Breast epithelium (tissue), 4 donors: ENCODE measurements at places on chromosomes 4 and X. TPM values are rescaled to one million over a fixed set of nuclear protein-coding genes. Genes with fewer than 3 reads are reported as not detected.

DNA sequence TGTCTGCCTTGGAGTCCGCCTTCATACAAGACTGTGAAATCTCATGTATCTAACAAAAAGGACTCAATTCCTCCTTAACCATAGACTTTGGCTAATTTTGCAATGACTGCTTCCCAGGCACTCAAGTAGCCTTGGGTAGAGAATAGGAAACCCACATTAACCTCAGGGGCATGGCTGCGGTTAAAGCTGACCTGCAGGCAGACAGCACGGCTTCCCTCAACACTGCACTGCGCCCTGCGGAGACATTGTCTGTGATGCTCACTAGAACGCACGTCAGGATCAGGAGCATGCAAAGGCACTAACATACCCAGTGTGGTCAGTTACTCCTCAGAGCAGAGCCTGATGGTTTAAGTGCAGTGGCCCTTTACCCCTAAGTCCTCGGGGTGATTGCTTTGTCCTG is 10.3 kb upstream of the GPR143 start:
- H3K4me1 ChIP-seq, result no peaks in the 10 kb centered on the region
- H3K4me3 ChIP-seq, result no peak overlapping the region
- H3K36me3 ChIP-seq, result no peaks in the 10 kb centered on the region
- no peak overlapping the region for H3K27ac ChIP-seq

PPA2 gene
- 70.9 TPM for total RNA-seq

- no peak for DNase-seq
- no peaks in the 10 kb centered on the region for H3K4me1 ChIP-seq
- no peak overlapping the region for H3K27ac ChIP-seq
- no peak overlapping the region for H3K4me3 ChIP-seq
- no peaks in the 10 kb centered on the region for H3K27me3 ChIP-seq
Measured at GRCh38 chr4:106717091-106717490, 319.0 kb downstream of the DKK2 start.

PHOX2B gene
- not detected for total RNA-seq

DNA sequence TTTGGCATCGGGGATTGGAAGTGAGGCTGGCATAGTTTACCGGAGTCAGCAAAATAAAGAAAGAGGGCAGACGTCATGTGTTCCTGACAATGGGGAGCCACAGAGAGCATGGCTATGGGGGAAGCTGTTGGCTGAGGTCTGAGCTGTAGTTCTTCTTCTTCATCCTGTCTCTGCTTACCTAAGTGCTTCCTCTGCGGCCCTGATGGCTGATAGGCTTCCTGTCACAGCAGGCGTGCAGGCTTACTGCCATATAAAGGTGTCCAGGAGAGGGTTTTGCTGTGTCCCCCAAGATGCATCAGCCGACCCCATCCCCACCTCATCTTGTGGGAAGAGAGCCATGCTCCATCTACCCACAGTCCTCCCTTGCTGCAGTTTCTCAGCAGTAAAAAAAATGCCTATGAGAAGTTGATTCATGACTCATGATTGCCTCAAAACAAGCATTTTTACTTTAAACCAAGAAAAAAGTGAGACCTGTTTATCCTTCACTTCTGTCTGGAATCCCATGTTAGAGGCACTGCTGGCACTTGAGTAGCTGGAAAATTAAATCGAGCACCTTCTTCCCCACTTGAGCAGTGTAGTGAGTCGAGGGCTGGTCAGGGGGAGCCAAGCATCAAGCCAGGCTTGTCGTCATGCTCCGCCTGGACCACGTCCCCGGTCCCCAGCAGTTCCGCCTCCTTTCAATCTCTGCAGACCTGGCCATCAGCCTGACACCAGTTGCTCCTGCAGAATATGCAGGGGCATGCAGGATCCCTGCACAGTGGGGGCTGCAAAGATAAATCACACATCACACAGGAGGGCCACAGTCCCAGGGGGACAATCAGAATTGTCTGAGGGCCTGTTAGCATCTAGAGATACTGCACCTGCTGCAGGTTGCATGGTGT is 237.8 kb downstream of the EVC2 start:
- H3K36me3 ChIP-seq, result no peaks in the 10 kb centered on the region
- H3K27ac ChIP-seq, result no peak overlapping the region
- H3K4me3 ChIP-seq, result no peak overlapping the region
- no peaks in the 10 kb centered on the region for H3K27me3 ChIP-seq
- H3K4me1 ChIP-seq, result no peaks in the 10 kb centered on the region
- peak; percentile 33 for DNase-seq

DNA sequence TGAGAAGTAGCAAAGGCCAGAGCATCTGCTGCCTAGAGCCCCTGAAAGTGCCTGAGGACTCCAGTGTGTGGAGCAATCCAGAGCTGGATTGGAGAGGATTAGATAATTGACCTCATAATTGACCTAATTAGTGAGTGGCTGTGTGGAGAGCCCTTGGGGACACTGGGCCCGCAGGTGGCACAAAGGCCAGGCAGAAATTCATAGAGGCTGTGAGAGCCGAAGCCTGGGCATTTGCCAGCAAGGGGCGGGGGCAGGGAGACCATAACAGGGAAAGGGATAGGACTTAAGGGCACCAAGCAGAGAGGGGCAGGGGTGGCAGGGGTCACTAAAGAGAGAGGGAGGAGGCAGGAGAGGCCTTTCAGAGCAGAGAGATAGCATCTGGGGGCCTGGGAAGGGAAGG is 45.3 kb downstream of the EFNB1 start:
- no peak overlapping the region for H3K27ac ChIP-seq
- DNase-seq, result no peak
- no peaks in the 10 kb centered on the region for H3K4me1 ChIP-seq
- H3K4me3 ChIP-seq, result no peak overlapping the region

RBM46 gene
- 0.29 TPM for total RNA-seq

- DNase-seq, result no peak
- peak within 1 kb of the TSS; percentile 70 for H3K4me3 ChIP-seq
- no peaks in the 10 kb centered on the region for H3K36me3 ChIP-seq
- H3K27me3 ChIP-seq, result peaks cover 20% of the 10 kb centered on the region
- H3K27ac ChIP-seq, result no peak within 1 kb of the TSS
Measured at GRCh38 chr4:17781300-17782287, at the start of gene FAM184B. Gene FAM184B (minus strand): TSS chr4:17781621. CDS start chr4:17781299, 322 bp downstream.

DNA sequence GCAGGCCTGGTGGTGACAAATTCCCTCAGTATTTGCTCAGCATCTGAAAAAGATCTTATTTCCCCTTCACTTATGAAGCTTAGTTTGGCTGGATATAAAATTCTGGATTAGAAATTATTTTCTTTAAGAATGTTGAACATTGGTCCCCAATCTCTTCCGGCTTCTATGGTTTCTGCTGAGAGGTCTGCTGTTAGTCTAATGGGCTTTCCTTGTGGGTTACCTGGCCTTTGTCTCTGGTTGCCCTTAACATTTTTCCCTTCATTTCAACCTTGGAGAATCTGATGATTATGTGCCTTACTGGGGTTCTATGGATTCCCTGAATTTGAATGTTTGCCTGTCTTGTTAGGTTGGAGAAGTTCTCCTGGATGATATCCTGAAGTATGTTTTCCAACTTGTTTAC is 17.4 kb upstream of the TMPRSS11F start:
- no peaks in the 10 kb centered on the region for H3K4me1 ChIP-seq
- no peaks in the 10 kb centered on the region for H3K27me3 ChIP-seq
- no peak overlapping the region for H3K27ac ChIP-seq
- no peak for DNase-seq

GRCh38 chr4:60953826-60954225 is 246.3 kb upstream of the ADGRL3 start:
- H3K4me1 ChIP-seq, result no peaks in the 10 kb centered on the region
- no peak for DNase-seq
- H3K36me3 ChIP-seq, result peaks cover 3% of the 10 kb centered on the region
- no peak overlapping the region for H3K4me3 ChIP-seq
- no peaks in the 10 kb centered on the region for H3K27me3 ChIP-seq

DNA sequence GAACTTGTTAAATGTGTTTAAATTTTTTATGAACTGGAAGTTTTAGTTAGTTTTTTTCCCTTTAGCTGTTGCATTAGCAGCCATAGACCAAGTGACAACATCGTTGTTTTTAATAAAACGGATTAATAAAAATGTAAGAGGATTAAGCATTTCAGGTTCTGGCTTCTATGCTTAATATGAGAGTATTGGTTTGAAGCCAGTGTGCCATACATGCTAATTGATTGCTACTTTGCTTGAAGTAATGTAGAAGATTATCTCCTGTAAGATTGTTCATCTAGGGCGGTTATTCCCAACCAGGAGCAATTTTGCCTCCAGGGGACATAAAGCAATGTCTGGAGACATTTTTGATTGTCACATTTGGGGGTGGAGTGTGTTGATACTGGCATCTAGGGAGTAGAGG is 54.3 kb downstream of the TLL1 start:
- no peak overlapping the region for H3K27ac ChIP-seq
- H3K36me3 ChIP-seq, result no peaks in the 10 kb centered on the region
- no peaks in the 10 kb centered on the region for H3K4me1 ChIP-seq
- no peak overlapping the region for H3K4me3 ChIP-seq
- H3K27me3 ChIP-seq, result no peaks in the 10 kb centered on the region
- DNase-seq, result no peak

GRCh38 chr4:158190718-158191117 is 17.9 kb upstream of the GASK1B start:
- H3K4me1 ChIP-seq, result no peaks in the 10 kb centered on the region
- H3K4me3 ChIP-seq, result no peak overlapping the region
- peak overlapping the region; percentile 80 for H3K27ac ChIP-seq
- no peak for DNase-seq
- H3K27me3 ChIP-seq, result no peaks in the 10 kb centered on the region
- H3K36me3 ChIP-seq, result no peaks in the 10 kb centered on the region

GRCh38 chrX:16474511-16474910 is 175.4 kb upstream of the S100G start:
- H3K4me1 ChIP-seq, result no peaks in the 10 kb centered on the region
- DNase-seq, result no peak
- H3K27me3 ChIP-seq, result peaks cover 18% of the 10 kb centered on the region
- no peak overlapping the region for H3K27ac ChIP-seq
- H3K36me3 ChIP-seq, result no peaks in the 10 kb centered on the region
- no peak overlapping the region for H3K4me3 ChIP-seq

DNA sequence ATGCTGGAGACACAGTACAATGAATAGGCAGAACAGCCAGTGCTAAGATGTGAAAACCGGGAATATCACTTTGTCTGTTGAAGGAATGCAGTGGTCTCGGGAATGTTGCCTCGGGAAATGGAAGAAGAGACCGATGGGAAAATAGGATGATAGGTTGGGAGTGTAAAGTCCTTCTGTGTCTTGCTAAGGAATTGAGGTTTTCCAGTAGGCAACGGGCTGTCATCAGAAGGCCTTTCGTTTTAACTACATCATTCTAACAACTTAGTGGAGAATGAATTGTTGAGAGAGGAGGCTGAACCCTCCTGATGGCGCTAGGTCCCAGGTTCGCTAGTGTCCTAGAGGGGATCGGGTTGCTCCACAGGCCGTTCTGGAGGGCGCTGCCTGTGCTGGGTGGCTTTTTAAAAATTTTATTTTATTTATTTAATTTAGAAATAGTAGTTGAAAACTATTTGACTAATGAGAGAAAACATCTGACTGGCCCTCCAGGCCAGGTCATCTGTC is 730 bp downstream of the VBP1 start:
- H3K4me1 ChIP-seq, result no peaks in the 10 kb centered on the region
- no peaks in the 10 kb centered on the region for H3K36me3 ChIP-seq
- H3K4me3 ChIP-seq, result peak overlapping the region; percentile 88
- peak overlapping the region; percentile 87 for H3K27ac ChIP-seq
- DNase-seq, result no peak

PF4V1 gene
- total RNA-seq, result not detected

DNA sequence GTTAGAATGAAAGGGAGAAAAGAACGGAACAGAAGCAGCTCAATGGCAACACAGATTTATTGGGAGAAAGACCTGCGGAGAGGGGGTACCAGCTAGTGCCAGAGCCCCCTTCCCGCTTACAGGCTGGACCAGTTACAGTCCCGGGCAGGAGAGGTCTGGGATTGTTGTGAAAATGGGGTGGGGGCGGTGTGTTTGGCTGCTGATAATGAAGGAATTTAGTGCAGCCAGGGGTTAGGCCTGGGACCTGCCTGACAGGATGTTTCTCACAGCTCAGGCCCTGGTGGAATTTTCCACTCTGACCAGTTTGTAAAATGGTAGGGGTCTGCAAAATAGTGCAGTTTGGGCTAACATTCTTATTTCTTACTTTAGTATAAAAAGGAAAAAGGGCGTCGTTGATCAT is 75.4 kb upstream of the SPIN4 start:
- peaks cover 25% of the 10 kb centered on the region for H3K27me3 ChIP-seq
- H3K36me3 ChIP-seq, result no peaks in the 10 kb centered on the region
- DNase-seq, result no peak

SHOX gene
- total RNA-seq, result 0.33 TPM

DNA sequence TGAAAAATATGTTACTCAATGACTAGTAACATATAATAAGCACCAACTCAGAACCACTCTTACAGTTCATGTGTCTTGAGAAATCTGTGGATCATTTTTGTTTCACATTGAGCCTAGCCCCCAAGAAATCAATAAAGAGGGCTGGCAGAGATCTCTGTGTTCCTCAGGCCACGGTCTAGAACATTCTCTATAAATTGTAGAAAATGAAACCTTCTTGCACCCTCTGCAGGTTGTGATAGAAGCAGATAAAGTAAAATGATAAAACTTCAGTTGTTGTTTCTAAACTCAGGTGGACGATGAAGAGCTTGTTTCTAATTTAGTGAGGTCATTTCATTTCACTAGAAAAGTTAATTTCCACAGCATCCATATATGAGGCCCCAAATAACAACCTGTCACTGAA is 182.7 kb downstream of the KIT start:
- no peak for DNase-seq
- H3K4me3 ChIP-seq, result no peak overlapping the region
- no peaks in the 10 kb centered on the region for H3K27me3 ChIP-seq
- no peaks in the 10 kb centered on the region for H3K36me3 ChIP-seq
- no peaks in the 10 kb centered on the region for H3K4me1 ChIP-seq
- H3K27ac ChIP-seq, result no peak overlapping the region

GRCh38 chr4:140309124-140309870 is 64.1 kb upstream of the SCOC start:
- no peaks in the 10 kb centered on the region for H3K36me3 ChIP-seq
- H3K27me3 ChIP-seq, result no peaks in the 10 kb centered on the region
- no peak for DNase-seq
- no peaks in the 10 kb centered on the region for H3K4me1 ChIP-seq
- no peak overlapping the region for H3K4me3 ChIP-seq

GBA3 gene
- total RNA-seq, result 2.9 TPM

ARHGAP36 gene
- total RNA-seq, result 0.32 TPM

AMTN gene
- total RNA-seq, result not detected

CXCL8 gene
- 2.6 TPM for total RNA-seq

DNA sequence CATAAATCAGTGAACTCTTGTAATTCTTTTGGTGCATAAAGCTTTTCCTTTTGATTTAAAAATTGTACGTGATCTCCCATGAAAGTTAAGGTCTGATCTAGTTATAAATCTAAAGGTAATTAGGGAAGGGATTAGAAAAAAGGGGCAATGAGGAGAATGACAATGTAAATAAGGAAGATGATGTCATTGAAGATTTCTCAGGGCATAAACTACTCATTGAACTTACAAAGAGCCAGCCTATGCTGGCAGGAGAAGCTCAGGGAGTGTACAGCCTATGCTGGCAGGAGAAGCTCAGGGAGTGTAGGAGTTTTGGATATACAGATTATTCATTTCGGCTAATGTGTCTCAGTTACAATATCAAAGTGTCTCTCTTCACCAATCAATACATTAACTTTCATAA is 1533.5 kb upstream of the ADGRL3 start:
- H3K4me1 ChIP-seq, result no peaks in the 10 kb centered on the region
- no peak overlapping the region for H3K27ac ChIP-seq
- no peaks in the 10 kb centered on the region for H3K36me3 ChIP-seq
- no peak overlapping the region for H3K4me3 ChIP-seq

GRCh38 chr4:17726911-17727310 is 54.5 kb downstream of the FAM184B start:
- no peak for DNase-seq
- no peaks in the 10 kb centered on the region for H3K36me3 ChIP-seq
- no peaks in the 10 kb centered on the region for H3K27me3 ChIP-seq
- no peak overlapping the region for H3K27ac ChIP-seq

GRCh38 chrX:5771441-5771840 is 457.2 kb downstream of the NLGN4X start:
- no peak overlapping the region for H3K4me3 ChIP-seq
- H3K27me3 ChIP-seq, result no peaks in the 10 kb centered on the region
- no peak for DNase-seq
